ENCODE measurements at places on chromosomes 5 and 9.
A peak's percentile ranks its signal among the peaks of the same experiment; 100 is the strongest.

GRCh38 chr9:126722922-126723806, 81.7 kb upstream of the ZBTB43 start:
- peak; percentile 77 for DNase-seq

GRCh38 chr5:154284433-154284832, 93.9 kb downstream of the GALNT10 start:
- no peak for DNase-seq

GRCh38 chr9:92310562-92310961, 14.6 kb downstream of the NOL8 start:
- no peak for DNase-seq

GRCh38 chr5:128706269-128706668, 168.2 kb upstream of the FBN2 start:
- DNase-seq, result no peak

- no peak for DNase-seq
Measured at GRCh38 chr5:72647806-72648205, 140.6 kb upstream of the ZNF366 start.

- no peak for DNase-seq
Measured at GRCh38 chr5:151179489-151179840, 21.9 kb upstream of the ANXA6 start.

- no peak for DNase-seq
Measured at GRCh38 chr9:68437785-68438184, 81.4 kb downstream of the PGM5 start.

- no peak for DNase-seq
Measured at GRCh38 chr5:83543898-83544297, 72.4 kb downstream of the VCAN start.

DNA sequence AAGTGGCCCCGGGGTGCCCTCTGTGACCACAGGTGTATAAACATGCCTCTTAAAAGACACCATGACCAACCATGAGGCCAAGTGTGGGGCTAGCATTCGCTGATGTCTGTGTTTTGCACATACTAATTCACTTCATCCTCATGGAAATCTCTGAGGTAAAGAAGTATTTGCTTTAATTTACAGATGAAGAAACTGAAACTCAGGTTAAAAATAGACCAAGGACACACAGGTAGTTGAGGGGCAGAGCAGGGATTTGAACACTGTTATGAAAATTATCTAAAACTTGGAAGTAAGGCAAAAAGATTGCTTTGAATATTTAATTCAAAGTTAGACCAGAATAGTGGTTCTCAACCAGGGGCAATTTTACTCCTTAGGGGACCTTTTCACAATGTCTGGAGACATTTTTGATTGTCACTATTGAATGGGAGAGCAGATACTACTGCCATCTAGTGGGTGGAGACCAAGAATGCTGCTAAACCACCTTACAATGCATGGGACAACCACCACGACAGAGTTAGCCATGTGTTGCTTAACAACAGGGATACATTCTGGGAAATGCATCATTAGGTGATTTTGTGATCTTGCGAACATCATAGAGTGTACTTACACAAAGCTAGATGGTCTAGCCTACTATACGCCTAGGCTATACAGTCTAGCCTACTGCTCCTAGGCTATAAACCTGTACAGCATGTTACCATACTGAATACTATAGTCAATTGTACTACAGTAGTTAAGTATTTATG, 8.0 kb upstream of the FXN start:
- peak; percentile 29 for DNase-seq

- no peak for DNase-seq
Measured at GRCh38 chr5:170510559-170510958, 6.7 kb downstream of the KCNIP1 start.

DNA sequence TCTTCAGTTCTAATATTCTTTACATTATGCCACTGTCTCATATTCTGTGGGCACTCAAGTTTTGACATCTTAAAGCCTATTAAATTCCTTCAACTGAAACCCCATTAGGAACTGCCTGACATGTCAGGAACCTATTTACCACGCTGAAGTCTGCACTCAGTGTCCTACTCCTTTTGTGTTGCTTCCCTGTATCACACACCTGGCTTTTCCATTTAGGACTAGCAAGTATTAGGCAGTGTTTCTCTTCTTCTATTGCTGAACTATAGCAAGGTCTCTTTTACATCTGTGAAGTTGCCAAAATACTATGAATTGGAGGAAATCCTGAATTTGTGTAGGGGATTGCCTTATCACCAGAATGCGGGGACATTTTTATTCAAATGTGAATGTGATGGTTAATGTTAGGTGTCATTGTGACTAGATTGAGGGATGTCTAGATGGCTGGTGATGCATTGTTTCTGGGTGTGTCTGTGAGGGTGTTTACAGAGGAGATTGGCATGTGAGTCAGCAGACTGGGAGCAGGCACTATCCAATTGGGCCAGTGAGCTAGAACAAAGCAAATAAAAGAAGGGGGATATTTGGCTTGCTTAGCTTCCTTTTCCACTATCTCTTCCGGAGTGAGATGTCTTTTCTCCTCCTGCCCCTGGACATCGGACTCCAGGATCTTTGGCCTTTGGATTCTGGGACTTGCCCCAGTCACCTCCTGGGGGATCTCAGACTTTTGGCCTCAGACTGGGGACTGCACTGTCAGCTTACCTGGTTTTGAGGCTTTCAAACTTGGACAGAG, 21.2 kb upstream of the VCAN start:
- DNase-seq, result no peak

DNA sequence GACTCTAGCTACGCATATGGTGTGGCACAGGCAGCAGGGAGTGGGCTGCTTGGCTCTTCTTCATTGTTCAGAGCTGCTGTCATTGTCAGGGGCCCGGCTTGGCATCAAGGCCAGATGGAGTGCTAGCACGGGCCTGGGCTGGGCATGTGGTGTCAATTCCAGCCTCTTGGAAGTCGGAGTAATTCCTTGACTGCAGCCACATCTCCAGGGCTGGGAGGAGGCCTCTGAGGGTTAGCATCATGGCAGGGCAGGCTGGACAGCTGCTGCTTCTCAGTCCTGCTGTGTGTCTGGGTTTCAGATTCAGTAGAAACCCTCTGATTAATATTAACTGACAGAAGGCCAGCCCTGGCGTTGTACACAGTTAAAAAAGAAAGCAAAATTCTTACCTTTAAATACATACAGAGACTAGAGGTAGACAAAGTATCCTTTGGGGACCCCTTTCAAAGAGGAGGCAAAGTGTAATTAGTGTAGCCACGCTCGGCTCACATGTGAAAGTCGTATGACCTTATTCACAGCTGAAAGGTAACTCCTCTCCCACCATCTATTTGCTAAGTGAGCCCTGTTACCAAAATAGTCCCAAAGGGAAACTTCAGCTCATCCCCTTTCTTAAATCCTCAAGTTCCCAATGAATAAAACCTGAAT, 126.4 kb downstream of the DOCK2 start:
- DNase-seq, result no peak

Data from activated naive CD4-positive, alpha-beta T cell treated with anti-CD3 and anti-CD28 coated beads, Interleukin-2, amount 50 U/mL, for 16 hours (primary cell).